ENCODE measurements at places on chromosomes 2 and 18.

DNA sequence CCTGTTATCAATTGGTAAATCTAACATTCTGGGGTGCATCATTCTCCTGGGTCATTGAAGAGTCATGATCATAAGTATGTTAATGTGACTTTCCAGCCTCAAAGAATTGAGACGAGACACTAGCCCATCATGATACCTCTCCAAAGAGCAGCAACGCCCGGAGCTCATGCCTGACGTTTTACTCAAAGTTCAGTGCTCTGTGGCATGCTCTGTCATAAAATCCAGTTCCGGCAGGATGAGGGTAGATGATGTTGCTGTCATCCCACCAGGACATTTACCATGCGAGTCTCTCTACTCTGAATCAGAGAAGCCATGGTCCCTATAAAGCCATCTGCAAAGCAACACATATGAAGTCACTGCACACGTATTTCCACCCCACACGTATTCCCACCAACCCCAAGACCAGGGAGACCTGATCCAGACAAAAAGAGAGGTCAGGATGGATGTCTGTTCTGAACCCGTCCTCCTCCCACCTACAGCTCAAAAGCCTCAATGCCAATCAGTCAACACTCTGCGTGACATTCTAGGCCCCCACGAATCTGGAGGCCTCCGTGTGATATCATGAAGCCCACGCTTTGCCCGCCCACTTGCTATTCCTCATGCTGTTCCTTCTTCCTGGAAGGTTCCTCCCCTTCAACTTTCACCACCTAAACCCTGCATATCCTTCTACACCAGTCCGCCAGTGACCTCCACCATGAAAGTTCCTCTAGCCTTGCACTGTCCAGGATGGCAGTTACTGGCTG is 85.8 kb downstream of the DNMT3A start:
- no peak overlapping the region for H3K4me3 ChIP-seq
- H3K36me3 ChIP-seq, result no peaks in the 10 kb centered on the region
- no peak overlapping the region for H3K27ac ChIP-seq
- DNase-seq, result no peak
- H3K27me3 ChIP-seq, result no peaks in the 10 kb centered on the region

DNA sequence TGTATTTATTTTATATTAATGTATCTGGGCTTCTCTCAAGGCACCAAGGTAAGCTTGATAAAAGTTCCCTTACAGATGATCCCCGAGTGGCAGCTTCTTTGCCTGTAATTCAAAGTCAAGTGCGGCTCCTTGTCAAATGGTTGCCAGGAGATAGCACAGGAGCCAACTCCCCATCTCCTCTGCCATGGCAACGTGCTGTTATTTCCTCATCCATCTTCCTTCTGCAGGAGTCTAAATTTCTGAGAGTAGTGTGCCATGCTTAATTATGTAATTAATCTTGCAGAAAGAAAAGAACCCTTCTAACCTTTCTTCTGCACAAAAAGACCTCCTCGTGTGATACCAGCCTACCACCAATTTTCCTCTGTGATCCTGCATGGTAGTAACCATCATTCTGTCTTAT is 46.2 kb upstream of the ACMSD start:
- no peak for DNase-seq
- H3K4me1 ChIP-seq, result no peaks in the 10 kb centered on the region
- H3K36me3 ChIP-seq, result no peaks in the 10 kb centered on the region
- H3K27ac ChIP-seq, result no peak overlapping the region
- no peaks in the 10 kb centered on the region for H3K27me3 ChIP-seq
- H3K4me3 ChIP-seq, result no peak overlapping the region

DNA sequence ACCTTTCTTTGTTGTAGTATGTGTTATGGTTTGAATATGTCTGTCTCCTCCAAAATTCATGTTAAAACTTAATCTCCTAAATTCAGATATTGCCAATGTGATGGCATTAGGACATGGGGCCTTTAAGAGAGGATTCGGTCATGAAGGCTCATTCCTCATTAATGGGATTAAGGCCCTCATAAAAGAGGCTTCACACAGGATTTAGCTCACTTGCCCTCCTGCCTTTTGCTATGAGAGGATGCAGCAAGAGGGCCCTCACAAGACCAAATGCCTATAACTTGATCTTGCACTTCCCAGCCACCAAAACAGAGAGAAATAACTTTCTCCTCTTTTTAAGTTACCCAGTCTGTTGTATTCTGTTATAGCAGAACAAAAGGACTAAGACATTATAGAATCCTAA is 19.7 kb downstream of the ZBTB14 start:
- no peak overlapping the region for H3K4me3 ChIP-seq
- no peaks in the 10 kb centered on the region for H3K4me1 ChIP-seq
- no peaks in the 10 kb centered on the region for H3K36me3 ChIP-seq
- no peak overlapping the region for H3K27ac ChIP-seq
- no peaks in the 10 kb centered on the region for H3K27me3 ChIP-seq

DNA sequence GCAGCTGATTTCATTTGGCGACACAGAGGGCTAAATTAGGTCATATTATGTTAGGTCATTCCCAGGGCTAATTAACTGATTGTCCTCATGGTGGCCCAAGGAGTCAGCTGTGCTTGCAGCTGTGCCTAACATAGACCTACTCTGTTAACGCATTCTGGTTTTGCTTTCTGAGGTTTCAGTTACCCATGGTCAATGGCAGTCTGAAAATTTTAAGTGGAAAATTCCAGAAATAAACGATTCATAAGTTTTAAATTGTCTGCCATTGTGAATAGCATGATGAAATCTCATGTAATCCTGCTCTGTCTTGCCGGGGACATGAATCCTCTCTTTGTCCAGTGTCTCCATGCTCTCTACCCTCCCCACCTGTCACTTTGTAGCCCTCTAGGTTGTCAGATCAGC is 168.7 kb downstream of the KCNS3 start:
- H3K36me3 ChIP-seq, result no peaks in the 10 kb centered on the region
- no peak overlapping the region for H3K27ac ChIP-seq
- H3K27me3 ChIP-seq, result no peaks in the 10 kb centered on the region
- no peak overlapping the region for H3K4me3 ChIP-seq
- no peak for DNase-seq
- H3K4me1 ChIP-seq, result no peaks in the 10 kb centered on the region

- H3K27me3 ChIP-seq, result no peaks in the 10 kb centered on the region
- H3K36me3 ChIP-seq, result no peaks in the 10 kb centered on the region
- no peak overlapping the region for H3K4me3 ChIP-seq
- H3K4me1 ChIP-seq, result no peaks in the 10 kb centered on the region
- no peak for DNase-seq
- H3K27ac ChIP-seq, result no peak overlapping the region
These were observed 188.2 kb downstream of the IRS1 start for GRCh38 chr2:226611196-226611943.

GRCh38 chr2:231197706-231198290 is 633 bp upstream of the ARMC9 start:
- peaks cover 5% of the 10 kb centered on the region for H3K4me1 ChIP-seq
- no peak for DNase-seq
- peak overlapping the region; percentile 96 for H3K4me3 ChIP-seq

DNA sequence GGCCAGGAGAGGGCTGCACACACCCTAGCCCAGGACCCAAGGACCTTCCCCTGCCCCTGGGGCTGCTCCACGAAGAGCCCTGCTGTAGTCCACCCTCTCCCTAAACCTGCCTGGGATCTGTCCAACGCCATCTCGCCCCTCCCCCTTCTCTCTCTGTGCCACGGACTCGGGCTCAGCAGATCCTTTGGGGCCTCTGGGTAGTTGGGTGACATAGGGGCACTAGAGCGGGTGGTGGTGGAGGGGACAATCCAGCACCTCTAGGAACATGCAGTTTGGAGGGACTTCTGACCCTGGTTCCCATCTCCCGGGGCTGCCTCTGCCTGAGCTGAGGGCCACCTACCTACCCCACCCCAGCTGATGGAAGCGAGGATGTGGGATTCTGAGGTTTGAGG is 7.3 kb upstream of the CRYBA2 start:
- DNase-seq, result no peak
- peaks cover 92% of the 10 kb centered on the region for H3K27me3 ChIP-seq
- H3K4me1 ChIP-seq, result peaks cover 9% of the 10 kb centered on the region

DNA sequence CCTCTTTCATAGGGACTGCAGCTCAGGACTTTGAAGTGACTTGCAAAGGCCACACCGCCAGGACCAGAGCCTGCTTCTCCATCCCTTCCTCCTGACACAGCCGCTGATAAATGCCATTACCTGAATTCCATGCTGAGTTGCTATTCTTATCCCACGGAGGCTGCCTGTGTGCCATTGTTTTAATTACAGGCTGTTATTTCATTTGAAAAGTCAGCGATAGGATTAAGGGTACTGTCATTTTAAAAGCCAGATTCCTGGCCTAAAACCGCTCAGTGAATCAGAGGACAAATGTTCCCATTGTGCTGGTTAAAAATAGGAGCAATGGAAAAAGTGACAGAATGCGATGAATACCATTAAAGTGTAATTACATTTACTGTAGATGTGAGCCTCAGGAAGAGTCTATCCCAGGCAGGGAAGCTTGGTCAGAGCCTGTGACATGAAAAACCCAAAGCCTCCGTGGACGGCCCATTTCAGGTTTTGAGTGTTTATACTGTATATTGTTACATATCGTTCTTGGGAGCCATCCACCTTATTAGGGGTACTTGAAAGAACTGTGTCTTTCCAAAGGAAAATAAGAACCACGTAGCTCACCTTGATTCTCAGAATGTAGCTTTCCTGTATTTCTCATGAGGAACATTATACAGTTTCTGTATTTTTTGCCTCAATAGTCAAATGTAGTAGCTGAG is 41.3 kb downstream of the PDCL3 start:
- H3K36me3 ChIP-seq, result no peaks in the 10 kb centered on the region
- no peak for DNase-seq
- H3K4me3 ChIP-seq, result no peak overlapping the region
- H3K4me1 ChIP-seq, result peaks cover 8% of the 10 kb centered on the region
- no peaks in the 10 kb centered on the region for H3K27me3 ChIP-seq

DNA sequence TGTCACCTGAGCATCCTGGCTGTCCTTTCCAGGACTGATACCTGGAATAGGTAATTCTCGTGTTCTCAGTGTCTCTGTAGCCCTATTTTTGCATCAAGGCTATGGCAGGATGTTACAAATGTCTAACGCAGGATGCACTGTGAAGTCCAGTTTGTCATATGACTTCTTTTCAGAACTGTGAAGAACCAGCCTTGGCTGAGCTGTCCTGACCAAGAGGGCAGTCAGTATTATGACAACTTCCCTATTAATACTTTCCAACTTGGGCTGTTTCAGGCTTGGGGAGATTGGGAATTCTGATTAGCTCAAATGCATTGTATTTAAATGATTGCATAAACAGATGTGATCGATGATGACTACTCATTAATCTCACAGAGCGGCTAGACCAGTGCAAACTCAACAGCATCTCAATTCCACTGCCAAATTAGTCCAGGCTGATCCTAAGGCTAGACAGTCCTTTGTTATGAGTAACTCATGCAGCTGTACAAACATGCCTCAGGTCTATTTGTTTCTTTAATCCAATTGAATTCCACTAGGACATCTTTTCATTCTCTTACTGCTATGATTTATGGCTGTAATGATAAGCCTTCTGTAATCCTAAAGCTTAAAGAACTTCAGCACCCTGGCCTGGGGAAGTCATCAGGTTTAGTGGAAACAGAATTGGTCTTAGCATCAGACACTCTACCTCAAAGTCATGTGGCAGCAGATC is 331.6 kb downstream of the KCNS3 start:
- no peaks in the 10 kb centered on the region for H3K27me3 ChIP-seq
- DNase-seq, result no peak
- no peaks in the 10 kb centered on the region for H3K4me1 ChIP-seq
- H3K27ac ChIP-seq, result no peak overlapping the region
- H3K4me3 ChIP-seq, result no peak overlapping the region

GRCh38 chr2:218607436-218608115 is at the start of gene PLCD4:
TSS of gene PLCD4 (plus strand) at chr2:218607899. CDS start at chr2:218615740, 7,841 bp downstream.
- H3K27me3 ChIP-seq, result no peaks in the 10 kb centered on the region
- no peaks in the 10 kb centered on the region for H3K4me1 ChIP-seq
- peak; percentile 11 for DNase-seq
- peak within 1 kb of the TSS; percentile 38 for H3K4me3 ChIP-seq

- H3K27ac ChIP-seq, result no peak overlapping the region
- H3K36me3 ChIP-seq, result no peaks in the 10 kb centered on the region
- H3K4me3 ChIP-seq, result no peak overlapping the region
- H3K27me3 ChIP-seq, result no peaks in the 10 kb centered on the region
These were observed 62.8 kb downstream of the ARL6IP6 start for GRCh38 chr2:152781175-152781574.

DNA sequence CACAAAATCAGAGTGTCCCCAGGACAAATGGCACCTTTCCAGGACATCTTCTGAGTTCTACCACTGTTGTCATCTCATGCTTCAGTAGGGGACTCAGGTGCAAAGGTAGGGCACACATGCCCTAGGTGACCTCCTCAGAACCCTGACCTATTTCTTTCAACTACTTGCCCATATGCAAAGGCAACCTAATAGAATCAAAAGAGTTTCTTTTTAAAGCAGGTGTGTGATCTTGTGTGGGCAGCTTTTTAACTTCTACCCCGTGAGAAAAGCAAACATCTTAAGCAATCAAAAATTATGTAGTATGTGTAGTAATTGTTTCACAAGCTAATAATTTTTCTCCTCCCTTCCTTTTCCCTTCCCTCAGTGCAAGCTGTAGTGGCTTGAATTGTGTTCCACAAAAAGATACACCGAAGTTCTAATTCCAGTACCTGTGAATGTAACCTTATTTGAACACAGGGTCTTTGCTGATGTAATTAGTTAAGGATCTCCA is 333.1 kb downstream of the RND3 start:
- no peak for DNase-seq
- H3K36me3 ChIP-seq, result no peaks in the 10 kb centered on the region
- no peaks in the 10 kb centered on the region for H3K4me1 ChIP-seq
- H3K27ac ChIP-seq, result no peak overlapping the region
- H3K27me3 ChIP-seq, result no peaks in the 10 kb centered on the region

GRCh38 chr18:56999823-57000222 is 147.1 kb upstream of the BOD1L2 start:
- no peak overlapping the region for H3K27ac ChIP-seq
- H3K4me3 ChIP-seq, result no peak overlapping the region
- H3K36me3 ChIP-seq, result no peaks in the 10 kb centered on the region
- H3K27me3 ChIP-seq, result no peaks in the 10 kb centered on the region
- peaks cover 29% of the 10 kb centered on the region for H3K4me1 ChIP-seq

DNA sequence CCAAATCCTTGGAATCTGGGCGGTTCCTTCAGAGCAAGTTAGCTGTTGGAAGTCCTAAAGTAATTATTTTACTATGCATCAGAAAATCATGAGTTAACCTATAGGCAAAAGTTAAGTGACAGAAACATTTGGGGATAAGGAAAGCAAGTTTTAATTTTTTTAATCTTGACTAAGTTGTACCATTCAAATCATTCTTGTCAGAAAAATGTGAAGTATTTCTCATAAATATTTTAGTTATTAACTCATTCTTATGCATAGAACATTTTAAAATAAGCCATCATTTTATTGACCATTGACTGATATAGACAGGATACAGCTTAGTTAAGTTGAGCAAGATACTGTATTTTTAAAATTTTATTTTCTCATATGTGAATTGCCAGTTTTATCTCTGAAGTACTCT is 98.2 kb upstream of the FOSL2 start:
- H3K27ac ChIP-seq, result no peak overlapping the region
- no peak overlapping the region for H3K4me3 ChIP-seq
- peaks cover 2% of the 10 kb centered on the region for H3K36me3 ChIP-seq
- no peak for DNase-seq

DNA sequence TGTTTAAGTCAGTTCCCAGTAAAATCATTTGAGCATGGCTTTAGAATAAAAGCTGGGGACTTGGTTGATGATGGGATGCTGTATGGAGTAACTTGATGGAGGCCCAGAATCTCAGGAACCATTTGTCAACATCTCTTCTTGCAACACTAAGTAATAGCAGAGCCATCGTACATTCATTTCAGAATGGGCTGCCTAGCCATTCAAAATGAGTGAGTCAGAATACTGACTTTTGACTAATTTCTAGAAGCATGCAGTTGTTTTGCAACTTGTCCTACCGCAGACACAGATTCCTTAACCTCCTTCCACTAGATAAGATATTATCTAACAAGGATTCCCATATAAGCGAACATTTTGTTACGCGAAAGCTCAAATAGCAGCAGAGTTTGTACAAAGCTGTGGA is 229.5 kb downstream of the CNTNAP5 start:
- H3K4me3 ChIP-seq, result no peak overlapping the region
- DNase-seq, result no peak
- H3K27ac ChIP-seq, result no peak overlapping the region
- H3K36me3 ChIP-seq, result no peaks in the 10 kb centered on the region
- H3K27me3 ChIP-seq, result no peaks in the 10 kb centered on the region
